ENCODE measurements at places on chromosomes 5 and 9.

GRCh38 chr5:33330426-33330825 lies 110.3 kb upstream of the TARS1 start:
- no peak for DNase-seq

GRCh38 chr5:1520791-1521453 lies 2.8 kb downstream of the LPCAT1 start:
- no peak for DNase-seq

DNA sequence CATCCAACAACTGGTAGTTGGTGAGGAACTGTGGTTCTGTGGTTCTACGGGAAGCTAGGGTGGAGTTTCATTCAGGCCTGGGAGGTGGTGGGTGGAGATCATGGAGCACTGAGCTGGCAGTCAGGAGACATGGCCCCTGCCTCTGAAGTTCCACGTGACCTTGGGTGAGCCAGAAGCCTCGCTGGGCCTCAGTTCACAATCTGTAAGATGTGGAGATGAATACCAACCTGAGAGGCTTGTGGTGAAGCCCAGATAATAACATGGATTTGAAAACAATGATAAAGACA lies 177.9 kb downstream of the MACROH2A1 start:
- DNase-seq = no peak

GRCh38 chr5:60453186-60453976 lies 246.6 kb downstream of the DEPDC1B start:
- no peak for DNase-seq

DNA sequence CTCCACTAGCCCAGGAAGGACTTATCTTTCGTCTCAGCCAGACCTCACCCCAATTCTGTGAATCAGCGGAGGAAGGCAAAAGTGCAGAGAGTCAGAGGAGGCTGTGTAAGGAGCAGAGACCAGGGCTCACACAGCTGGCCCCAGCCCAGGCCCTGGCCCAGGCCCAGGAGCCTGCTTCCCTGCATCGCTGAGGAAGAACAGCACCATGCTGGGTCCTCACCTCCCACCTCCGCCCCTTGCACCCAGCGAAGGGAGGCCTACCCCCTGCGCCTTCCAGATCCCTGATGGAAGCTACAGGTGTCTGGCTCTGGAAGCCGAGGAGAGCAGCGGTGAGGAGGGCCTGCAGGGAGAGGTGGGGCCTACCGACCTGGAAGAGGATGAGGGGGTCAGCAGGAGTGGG lies 22.3 kb upstream of the SYNPO start:
- no peak for DNase-seq

DNA sequence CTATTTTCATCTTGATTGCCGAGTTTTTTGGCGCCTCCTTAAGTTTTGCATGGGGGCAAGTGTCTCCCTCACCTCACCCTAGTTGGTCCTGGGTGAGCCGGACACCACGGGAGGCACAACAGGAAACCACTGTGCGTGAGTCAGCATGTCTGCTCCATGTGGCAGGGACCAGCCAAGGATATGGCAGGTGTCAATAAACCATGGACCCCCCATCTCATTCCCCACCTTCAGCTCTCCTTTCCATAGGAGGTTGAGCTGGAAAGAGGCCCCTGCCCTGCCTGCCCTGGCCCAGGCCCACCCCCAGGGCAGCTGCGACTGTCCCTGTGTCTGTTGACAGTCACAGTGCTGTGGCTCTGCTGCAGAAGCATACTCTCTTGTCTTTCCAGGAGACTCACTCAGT lies 3.1 kb downstream of the SPACA9 start:
- no peak for DNase-seq

- DNase-seq = no peak
Observed at GRCh38 chr9:118761016-118761790, 608.0 kb downstream of the BRINP1 start.

GRCh38 chr9:120965344-120966012 lies 38.9 kb upstream of the TRAF1 start:
- DNase-seq = peak; percentile 17

DNA sequence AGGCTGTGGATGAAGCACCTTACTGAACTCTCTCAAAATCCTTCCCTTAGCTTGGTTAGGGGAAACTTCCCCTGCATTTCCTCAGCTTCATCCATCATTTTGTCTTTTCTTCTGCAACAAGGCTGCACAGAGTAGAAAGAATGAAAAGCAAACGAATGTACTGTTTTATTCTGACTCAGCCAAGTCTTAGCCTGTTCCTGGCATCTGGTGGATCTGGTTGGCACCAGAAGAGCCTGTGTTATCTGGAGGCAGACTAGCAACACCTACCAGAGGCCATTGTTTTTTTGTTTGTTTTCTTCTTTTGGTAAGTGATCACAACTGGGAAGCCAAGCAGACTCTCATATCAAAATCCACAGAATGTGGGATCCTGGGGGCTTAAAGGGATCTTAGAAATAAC lies 200.7 kb downstream of the FANCC start:
- DNase-seq = no peak

DNA sequence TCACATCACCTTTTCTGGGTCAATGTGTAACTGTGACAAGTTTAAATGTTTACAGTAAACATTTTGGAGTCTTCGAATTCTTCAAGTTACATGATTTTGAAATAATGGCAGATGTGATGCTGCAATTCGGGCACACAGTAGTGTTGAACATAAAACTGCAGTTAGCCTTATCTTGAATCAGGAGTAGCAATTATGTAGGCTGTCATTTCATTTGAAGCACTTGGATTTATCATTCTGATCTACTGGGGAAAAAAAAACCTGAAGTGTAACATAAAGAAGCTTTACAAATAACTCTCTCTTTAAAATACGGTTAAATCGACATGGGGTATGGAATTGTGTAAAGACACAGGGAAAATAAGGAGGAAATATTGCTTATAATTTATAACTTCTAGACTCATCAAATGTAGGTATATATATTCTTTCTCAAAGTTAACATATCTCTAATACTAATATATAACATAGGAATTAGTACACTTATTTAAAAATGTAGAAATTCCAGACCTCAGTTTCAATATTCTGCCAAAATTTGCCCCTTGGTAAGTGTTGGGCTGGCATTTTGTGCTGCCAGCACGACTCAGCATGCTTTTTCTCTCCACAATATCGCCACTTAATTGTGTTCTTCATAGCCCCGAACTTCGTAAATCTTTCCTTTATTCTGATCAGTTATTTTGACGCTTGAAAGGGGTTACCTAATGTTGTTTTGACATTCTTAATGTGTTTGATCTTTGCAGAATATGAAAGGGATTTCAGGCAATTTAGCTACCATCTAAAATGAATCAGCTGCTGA lies 226.7 kb downstream of the PRR16 start:
- DNase-seq = no peak

DNA sequence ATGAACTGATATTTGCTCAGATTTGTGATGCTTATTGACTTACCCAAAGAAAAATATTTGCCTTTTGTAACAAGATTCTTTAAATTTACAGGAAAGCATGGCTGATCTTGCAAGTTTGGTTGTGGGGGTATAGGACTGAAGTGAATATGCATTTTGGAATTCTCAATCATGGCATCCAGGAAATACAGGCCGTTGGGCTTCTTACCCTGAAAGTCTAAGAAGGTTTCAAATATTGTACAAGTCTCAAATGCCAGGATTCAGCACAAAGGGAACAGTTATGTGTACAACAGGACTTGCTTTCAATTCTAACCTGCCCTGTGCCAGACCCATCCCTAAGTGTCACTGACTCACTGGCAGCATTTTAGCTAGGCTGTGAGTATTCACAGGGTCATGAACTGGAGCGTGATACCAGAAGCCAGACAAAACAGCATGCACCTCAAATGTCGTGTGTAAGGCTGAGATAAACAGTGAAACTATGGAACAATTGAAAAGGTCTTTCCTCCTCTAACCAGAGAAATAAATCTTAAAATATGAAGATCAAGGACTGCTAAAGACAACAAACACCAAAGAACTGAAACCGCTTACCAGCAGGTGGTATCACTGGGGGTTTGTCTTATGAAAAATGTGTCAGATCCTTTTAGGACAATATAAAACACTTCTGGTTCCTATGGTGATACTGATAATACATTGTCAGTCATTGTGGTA lies 168.6 kb upstream of the RGMB start:
- no peak for DNase-seq

GRCh38 chr5:446883-447263 lies 3.9 kb downstream of the EXOC3 start:
- DNase-seq = no peak

Data from hippocampal formation (tissue), 2 donors.